Gastroesophageal sphincter (tissue), 4 donors: ENCODE measurements at places on chromosomes 11 and 22. TPM values are rescaled to one million over a fixed set of nuclear protein-coding genes. Genes with fewer than 3 reads are reported as not detected.

DNA sequence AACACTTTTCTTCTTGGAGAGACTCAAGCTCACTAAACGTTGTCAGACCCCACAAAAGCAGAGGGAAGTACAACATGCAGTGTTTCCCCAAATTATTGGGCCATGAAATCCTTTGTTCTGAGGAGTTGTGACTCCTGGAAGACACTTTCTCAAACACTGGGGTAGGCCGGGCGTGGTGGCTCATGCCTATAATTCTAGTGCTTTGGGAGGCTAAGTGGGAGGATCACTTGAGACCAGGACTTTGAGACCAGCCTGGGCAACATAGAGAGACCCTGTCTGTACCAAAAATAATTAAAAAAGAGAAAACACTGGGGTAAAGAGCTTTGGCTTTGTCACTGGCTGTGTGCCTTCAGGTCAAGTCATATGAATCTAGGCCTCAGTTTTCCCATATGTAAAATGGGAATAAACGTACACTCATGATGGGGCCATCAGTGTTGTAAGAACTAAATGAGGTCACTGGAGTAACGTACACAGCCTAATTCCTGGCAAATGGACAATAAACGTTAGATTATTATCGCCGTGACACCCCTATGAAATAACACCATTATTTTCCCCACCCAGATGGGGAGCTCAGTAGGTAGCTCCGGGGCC is 92.0 kb downstream of the RRM1 start:
- ATAC-seq, result no peak

- no peak for ATAC-seq
Observed at GRCh38 chr11:63887386-63887999, 29.5 kb downstream of the RCOR2 start.

DNA sequence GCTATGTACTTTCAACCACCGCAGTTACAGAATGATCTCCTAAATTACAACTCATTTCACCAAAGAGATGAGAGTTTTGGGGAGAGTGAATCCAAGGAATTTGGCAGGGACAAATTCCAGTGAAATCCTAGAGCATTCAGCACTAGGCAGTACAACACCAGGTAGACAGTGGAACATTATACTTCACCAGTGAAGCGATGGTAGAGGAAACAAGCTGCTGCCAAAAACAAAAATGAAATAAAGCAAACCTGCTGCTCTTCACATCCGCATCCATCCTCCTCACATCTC is 16.9 kb downstream of the SMCO4 start:
- ATAC-seq, result no peak

DNA sequence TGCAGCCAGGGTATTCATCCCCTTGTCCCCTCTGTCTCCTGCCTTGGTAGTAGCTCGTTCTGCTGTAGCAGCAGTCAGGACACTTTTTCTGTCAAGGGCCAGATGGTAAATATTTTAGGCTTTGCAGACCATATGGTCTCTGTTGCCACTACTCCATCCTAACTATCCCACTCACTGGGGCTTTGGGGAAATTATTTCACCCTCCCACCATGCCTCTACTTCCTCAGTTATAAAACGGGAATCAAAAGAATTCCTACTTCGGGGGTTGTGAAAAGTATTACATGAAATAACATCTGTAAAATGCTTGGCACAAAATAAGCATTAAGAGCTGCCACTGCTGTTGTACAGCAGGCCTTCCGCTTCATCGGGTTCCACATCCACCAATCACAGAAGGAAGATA is 89.9 kb upstream of the LDLRAD3 start:
- no peak for ATAC-seq

GRCh38 chr11:113697756-113698407 is 8.2 kb downstream of the TMPRSS5 start:
- ATAC-seq, result no peak

- ATAC-seq, result no peak
Observed at GRCh38 chr22:17807578-17808410, 33.5 kb upstream of the BID start.

DNA sequence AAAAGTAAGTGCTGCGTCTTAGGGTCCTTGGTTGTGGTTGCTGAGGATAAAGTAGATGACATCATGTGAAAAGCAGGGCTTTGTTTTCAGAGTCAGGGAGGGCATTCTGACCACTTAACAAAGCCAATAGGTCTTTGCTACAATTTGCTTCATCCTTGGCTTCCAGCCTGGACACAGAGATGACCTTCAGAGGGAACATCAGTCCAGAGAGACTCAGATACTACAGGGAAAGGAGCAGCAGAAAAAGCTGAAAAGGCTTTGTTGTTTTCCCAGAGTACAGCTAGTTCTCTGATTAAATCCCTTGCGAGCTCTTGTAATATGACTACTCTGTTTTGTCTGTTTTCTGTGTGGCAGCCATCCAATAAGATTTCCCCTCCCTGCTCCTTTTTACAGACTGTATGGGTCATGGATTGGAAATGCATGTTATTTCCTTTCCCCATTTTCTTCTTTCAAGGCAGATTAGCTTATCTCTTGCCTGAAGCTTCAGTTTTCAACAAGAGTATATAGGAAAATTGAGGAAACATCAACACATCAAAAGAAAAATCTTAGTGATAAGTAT is 31.9 kb downstream of the ATG13 start:
- ATAC-seq, result peak; percentile 96

- peak; percentile 71 for ATAC-seq
Observed at GRCh38 chr11:3723014-3723708, 52.0 kb upstream of the CHRNA10 start.

DNA sequence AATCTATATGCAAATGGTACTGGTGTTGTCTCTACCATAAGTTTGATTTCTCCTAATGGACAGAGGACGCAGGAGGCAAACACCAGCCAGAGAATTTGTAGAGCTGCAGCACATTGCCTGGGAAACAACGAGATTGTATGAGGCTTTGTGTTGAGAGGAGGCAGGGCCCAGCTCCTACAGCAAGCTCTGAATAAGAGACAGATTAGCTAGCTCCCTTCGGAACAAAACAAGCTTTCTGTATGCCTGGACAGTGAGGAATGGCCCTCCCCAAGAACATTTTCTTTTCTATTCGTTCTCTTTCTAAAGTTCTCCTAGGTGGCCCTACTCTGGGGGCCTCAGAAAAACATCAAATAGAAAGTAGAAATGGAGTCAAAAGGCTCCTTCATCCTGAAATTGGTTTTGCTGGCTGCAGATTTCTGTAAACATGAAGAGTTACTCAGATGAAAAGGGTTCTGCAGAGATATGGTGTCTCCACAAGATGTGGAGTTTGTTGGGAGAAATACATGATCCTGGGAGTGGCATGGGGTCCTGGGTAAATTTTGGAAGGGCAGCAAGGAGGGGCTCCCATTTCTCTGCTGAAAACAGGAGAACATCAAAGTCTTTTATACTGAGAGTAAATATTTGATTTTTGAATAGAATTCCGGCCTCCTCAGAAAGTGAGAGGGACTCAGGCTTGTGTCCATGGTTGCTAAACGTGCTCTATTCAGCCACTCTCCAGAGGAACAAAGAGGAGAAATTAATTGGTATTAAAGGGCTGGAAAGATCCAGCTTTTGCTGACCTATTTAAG is 6.8 kb upstream of the HEPACAM start:
- ATAC-seq, result no peak

DNA sequence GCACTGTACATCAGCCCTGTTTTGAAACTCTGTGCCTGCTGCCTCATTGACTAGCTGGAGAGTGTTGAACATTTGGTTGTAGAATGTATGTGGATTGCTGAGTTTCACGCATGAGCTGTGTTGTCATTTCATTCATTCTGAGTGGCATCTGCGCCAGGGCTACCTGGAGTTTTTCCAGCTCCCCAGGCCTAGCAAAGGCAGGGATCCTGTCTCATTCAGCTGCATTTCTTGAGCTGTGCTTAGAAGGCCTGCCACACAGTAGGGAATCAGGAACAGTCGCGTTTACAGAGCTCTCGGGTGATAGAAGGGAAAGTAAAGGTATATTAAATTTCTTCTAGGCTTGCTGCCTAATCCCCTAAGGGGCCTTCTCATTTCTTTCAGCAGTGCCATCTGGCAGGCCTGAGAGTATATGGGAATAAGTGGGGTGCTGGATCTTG is 44.3 kb downstream of the PTPRJ start:
- no peak for ATAC-seq

DNA sequence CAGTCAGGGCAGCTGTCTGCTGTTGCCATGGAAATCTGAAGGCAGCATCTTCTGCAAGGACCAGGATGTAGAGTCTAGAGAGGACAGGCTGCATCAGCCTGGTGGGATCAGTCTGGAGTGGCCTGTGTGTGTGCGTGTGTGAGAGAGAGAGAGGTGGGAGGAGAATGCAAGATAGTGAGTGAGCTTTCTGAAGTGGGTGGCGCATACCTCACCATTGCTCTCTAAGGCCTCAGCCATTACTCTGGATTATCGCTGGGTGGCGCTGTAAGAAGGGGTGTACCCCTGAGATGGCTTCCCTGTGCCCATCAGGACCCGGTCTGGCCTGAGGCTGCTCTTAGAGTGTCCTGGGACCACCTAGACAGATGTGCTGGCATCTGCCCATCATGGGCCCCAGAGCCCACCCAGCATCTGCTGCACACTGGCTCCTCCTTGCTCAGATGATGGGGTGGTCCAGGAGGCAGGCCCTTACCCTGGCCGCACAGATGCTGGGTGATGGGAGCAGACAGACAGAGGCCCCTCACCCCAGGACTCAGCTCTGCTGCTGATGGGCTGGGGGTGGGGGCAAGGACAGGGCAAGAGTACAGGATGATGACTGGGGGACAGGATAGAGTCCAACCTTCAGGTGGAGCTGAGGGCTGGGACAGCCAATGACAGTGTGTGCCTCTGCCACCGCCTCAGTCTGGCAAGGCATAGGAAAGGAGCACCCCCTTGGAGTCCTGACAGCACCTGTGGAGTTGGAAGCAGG is 25.7 kb upstream of the TUB start:
- no peak for ATAC-seq

DNA sequence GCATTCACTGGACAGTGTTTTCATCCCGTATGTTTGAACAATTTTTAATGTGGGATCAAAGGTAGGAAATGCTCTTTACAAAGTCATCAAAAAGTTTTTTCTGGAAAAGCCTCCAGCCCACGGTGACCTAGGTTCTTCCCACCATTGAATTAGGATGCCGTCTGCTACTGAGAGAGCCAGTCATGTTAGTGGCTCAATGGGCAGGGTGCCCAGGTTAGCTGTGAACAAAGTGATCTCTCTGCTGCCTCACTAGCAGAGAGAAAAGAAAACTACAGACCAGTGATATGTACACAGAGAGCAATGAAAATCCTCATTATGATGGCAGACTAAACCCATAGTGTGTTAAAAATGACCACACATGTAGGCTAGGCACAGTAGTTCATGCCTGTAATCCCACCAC is 32.4 kb downstream of the KCNQ1 start:
- no peak for ATAC-seq

- no peak for ATAC-seq
Observed at GRCh38 chr22:45090497-45090910, 73.2 kb upstream of the NUP50 start.

DNA sequence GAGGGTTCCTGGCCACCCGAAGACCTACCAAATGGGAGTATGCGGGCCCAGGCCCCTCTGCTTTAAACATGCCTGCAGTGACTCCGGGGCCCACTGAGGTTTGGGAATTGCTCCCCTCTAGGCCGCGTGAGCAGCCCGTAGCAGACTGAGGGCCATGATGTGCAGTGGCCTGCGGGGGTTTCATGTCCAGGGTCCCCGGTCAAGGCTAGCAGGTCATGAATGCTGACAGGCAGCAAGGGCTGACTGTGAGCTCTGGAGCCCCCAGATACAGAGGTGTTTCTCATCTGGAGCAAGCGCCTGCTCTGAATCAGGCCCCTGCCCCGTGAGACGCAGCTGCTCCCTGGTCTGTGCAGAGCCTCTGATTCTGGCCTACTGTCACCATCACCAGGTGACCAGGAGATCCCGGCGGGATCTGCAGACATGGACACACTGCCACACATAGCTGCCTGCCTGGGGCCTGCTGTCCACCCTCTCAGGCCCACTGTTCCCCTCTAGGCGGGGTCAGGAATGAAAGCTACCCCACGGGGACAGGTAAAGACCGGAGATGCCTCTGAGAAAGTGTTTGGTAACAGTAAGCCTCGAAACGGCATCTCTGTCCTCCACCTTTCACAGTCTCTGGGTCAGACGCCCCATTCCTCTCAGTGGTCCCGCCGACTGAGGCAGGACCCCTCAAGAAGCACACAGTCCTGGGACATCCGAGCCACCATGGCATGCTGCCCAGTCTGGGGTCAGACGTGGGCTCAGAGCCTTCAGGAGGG is 73.3 kb downstream of the PARVB start:
- no peak for ATAC-seq

DNA sequence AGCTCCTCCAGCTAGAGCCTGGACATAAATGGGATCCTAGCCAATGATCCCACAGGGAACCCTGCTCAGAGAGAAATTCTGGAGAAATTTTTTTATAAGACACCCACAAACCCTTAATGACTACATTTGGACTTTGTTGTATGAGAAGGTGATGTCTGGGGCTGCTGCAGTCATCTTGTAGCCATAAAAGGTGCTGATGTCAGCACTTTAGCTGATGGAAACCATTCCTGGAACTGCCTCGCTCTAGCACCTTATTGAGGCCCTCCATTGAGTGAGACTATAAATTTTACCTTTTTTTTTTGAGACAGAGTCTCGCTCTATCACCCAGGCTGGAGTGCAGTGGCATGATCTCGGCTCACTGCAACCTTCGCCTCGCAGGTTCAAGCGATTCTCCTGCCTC is 610.7 kb downstream of the OPCML start:
- ATAC-seq, result no peak

DNA sequence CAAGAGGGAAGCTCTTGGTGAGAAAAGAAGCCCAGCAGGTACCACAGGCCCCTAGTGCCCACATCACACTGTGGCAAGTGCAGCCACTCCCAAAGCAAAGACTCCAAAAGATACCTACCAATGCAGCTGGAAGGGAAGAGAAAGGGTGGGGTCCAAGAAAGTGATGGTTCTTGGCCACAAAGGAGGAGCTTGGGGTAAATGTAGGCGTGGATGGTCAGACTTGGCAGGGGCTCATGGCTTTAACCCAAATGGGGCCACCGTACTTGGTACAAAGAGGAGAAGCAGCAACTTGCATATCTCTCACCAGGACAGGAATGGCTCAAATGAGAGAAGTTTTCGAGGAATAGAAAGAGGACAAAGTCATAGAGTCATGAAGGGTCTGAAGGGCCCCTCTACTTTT is 4.8 kb downstream of the MAP3K11 start:
- ATAC-seq, result no peak

GRCh38 chr11:61630089-61630488 is 49.2 kb upstream of the SYT7 start:
- ATAC-seq, result no peak

- peak; percentile 58 for ATAC-seq
Observed at GRCh38 chr11:63635762-63636465, 21.7 kb upstream of the PLAAT3 start.

Gene PATE4
- not detected for total RNA-seq

Gene OR8K1
- total RNA-seq, result not detected

Gene GAL3ST1
- 3.0 TPM for total RNA-seq

Gene ACRV1
- not detected for total RNA-seq

Gene MEI1
- total RNA-seq, result 0.50 TPM

Gene PRR33
- not detected for total RNA-seq

Gene BRSK2
- total RNA-seq, result 8.6 TPM

Gene BLID
- 5.4 TPM for total RNA-seq

Gene RASSF10
- 0.27 TPM for total RNA-seq

Gene CTNND1
- 123 TPM for total RNA-seq

Gene SLC22A9
- not detected for total RNA-seq

Gene OR52I1
- total RNA-seq, result not detected
